ENCODE measurements at places on chromosomes 1 and 21.

GRCh38 chr21:26171258-26172100, 909 bp upstream of the APP start:
- DNase-seq = no peak

GRCh38 chr1:33971018-33971710, 107.3 kb downstream of the HMGB4 start:
- no peak for DNase-seq

DNA sequence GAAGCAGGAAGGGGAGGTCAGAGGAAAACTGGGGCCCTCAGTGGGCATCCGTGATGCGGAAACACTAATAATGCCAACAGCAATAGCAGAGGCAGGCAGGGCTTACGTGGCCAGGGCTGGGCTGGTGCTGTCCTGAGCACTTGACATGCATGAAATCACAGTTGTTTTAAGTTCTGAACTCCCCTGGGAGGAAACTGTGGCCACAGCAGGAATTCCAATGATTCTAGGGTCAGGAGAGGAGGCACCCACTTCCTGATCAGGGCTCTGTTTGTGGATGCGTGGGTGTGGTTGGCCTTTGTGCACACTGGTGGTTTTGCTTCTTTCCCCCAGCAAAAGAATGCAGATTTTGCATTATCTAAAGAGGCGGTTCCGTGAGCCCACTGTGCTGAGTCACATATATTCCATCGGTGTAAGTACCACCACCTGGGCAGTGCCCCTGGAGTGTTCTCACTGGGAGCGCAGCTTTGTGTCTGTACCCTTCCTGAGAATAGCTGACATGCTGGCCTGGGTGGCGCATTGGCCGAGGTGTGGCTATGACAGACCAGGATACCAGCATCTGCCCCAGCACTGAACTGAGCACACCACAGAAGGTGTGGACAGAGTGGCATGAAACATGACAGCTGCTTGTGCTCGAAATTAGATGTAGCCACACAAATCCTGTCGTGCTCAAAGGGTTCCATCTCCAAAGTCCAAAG, 71.0 kb downstream of the PDE9A start:
- DNase-seq = peak; percentile 100

DNA sequence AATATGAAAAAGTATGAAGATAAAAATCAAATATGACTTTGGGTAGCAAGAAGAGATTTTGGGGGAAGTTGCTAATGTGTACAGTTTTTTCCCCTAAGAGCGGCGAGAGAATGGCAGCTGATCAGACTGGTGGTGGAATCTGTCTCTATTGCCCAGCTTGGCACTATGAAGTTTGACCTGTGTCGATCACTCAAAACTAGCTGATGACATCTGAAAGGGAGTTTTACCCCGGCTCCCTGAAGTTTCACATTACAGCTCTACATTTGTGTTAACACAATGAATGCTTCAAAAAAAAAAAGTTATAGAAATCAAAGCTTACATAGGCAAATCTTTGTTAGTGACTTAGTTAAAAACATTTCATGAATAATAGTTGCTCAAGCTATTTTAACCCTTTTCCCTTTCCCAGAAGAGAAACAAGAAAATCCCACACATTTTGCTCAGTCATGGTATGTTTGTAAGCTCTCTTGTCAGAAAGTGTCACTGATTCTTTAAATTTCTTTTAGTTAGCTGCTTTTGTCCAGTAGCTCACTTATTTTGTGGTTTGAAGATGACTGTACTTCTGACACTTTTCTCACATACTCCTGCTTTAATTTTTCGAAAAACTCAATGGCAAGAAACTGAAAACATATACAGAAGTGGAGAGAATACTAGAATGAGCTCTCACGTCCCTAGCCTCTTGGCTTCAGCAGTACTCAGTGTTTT, 41.3 kb downstream of the DYRK1A start:
- DNase-seq = no peak

- DNase-seq = no peak
These were observed 632.0 kb downstream of the SMYD3 start for GRCh38 chr1:245874942-245875580.

GRCh38 chr1:105684714-105685113, 1371.8 kb upstream of the PRMT6 start:
- DNase-seq = no peak

- DNase-seq = peak; percentile 17
These were observed 28.4 kb upstream of the CEP350 start for GRCh38 chr1:179925922-179926849.

DNA sequence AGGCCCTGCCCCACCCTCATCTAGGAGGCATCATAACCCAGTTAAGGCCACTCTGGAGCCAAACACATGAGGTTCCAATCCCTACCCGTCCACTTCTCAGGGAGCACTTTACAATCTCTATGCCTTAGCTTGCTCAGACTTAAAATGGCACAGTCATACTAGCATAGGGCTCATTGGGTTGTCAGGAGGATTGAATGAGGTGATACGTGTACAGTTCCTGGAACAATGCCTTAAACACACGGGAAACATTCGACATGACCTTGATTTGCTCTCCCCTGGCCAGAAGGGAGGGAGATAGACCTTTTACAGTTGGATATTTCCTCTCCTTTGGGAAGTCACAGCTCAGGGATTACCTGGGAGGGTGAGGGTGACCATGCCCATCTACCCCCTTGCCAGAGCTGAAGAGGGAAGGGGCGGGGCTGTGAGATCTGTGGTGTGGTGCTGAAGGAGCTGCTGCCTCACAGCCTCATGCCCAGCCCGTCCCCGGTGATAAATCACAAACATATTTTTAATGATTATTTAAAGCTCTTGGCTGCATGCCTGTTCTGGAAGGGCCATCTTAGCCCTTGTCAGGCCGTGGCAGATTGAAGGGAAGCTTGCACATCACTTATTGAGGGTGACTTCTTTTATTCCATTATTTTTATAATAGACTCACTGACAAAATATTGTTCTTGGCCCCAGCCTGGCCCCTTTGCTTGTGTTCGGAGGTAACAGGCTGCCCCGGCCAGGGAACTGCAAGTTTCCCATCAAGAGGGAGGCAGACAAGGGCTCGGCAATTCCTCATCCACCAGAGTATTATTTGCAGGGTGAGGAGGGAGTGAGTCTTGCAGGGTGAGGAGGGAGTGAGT, 83.4 kb downstream of the FOXD2 start:
- no peak for DNase-seq

DNA sequence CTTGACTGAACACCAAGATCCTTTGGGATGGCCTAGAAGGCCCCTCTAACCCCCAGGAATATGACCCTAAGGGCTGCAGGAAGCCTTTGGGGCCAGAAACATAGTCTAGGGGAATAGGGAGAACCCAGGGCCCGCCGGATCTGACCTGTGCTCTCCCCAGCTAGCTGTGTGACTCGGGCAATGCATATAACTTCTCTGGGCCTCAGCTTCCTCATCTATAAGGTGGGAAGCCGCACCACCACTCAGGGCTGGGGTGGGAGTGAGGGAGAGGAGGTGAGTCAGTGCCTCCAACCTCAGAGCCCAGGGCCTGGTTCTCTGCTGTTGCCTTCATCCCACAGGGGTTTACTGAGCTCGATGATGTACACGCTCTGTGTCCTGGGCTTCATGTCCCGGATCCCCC, 434.4 kb downstream of the PTPRU start:
- DNase-seq = no peak

- no peak for DNase-seq
These were observed 298.8 kb downstream of the KIF26B start for GRCh38 chr1:245453541-245453940.

GRCh38 chr1:96710708-96711477, 10.7 kb upstream of the PTBP2 start:
- DNase-seq = no peak

GRCh38 chr1:199297174-199297573, 658.3 kb downstream of the PTPRC start:
- DNase-seq = no peak

DNA sequence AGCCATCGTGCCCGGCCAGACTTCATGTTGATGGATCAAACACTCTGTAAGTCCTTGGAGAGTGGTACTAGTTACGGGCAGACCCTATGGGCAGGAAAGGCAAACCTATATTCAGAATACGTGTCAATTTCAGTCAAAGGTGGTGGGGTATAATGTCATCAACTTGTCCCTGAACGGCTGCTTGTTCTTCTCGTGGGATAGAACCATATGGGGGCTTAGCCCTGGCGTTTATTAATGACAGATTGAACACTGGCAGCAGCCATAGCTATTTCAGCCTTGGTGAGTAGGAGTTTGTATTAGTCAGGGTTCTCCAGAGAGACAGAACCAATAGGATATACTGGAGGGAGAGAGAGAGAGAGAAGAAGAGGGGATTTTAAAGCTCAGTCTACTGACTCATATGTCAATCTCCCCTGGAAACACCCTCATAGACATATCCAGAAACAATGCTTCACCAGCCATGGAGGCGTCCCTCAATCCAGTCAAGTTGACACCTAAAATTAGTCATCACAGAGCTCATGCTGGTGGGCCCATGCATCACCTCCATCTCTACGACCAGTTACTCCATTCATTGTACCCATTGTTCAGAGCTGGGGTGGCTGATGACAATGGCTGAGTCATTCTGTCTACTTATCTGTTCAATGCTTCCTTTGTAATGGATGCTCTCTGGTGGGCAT, 16.1 kb upstream of the AQP10 start:
- DNase-seq = no peak

DNA sequence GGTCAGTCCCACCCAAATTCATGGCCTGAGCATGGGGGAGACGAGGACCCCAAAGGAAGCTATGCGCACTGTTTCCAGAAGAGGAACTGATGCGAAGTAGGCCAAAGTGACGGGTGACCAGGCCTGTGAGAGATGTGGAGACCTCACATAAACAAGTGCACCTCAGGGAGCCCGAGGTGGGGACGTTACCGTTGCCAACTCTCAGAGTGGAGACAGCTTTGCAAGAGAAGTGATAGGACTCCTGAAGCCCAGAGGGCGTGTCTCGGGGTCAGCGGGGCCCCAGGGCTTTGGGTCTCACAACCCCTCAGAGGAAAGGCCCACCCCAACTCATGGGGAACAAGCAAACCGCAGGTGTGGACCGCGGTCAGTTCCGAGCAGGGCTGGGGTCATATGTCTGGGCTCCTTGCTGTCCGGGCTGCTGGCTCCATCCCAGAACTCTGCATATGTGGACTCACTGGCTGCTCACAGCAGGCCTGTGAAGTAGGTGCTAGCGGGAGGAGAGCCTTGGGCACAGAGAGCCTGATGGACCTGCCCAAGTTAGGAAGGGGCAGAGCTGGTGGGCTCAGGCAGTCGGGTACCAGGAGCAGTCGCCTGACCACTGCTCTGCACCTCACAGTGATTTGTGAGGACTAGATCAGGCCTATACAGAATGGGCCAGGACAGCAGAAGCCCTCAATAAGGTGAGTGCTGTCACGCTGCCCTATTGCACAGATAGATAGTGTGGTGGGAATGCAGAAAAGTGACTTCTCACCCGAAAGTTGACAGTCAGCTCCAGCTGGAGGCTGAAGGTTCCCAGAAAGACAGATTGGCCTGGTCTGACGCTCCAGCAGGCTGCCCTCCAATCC, 26.2 kb downstream of the STUM start:
- no peak for DNase-seq

GRCh38 chr1:23615423-23615822, 56.1 kb upstream of the ID3 start:
- DNase-seq = no peak

GRCh38 chr1:219174460-219175211, 958 bp downstream of the LYPLAL1 start:
- no peak for DNase-seq

DNA sequence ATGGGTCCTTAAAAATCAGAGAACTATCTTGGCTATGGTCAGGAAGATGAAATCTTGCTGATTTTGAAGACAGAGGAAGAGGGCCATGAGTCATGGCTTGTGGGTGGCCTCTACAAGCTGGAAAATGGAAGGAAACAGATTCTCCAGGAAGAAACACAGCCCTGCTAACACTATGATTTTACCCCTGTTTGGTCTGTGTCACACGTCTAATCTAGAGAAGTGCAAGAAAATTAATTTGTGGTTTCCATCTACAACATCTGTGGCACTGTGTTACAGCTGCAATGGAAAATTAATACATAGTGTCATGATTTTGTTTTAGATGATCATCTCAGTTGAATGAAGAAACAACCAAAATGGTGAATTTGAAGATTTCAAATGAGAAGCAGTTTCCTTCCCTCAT, 288.7 kb upstream of the NRIP1 start:
- no peak for DNase-seq

- no peak for DNase-seq
These were observed 143.5 kb upstream of the GORAB start for GRCh38 chr1:170388489-170388888.

- DNase-seq = no peak
These were observed 37.5 kb downstream of the ZNF281 start for GRCh38 chr1:200372095-200372884.

DNA sequence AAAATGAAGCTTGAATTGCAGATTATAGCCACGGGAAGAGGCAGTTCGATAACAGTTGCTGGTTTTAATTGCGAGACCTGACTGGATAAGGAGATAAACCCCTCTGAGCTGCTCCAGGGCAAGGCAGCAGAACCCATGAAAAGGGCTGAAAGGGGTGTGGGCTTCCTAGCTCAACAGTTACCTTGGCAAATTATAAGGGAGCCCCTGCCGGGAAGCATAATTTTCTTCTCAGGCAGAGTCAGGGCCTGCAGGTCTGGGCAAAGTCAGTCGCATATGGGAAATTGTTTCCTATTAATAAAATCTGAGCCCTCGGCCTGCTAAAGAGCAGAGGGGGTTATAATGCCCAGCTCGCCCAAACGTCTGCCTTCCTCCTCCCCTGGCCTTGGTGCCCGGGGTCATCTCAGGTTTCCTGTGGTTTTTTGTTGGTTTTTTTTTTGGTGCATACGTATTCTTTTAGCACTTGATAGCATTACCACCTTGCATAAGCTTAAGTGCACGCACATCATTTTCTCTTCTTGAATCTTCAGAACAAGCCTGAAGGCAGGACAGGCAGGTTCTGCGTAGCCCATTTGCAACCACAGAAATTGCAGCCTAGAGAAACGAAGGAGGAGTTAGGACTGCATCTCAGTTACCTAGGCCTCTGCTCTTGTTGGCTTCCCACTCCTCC, 33.9 kb upstream of the SELENON start:
- no peak for DNase-seq

- DNase-seq = no peak
These were observed 84.7 kb downstream of the OBSCN start for GRCh38 chr1:228292609-228292911.

- DNase-seq = no peak
These were observed 18.1 kb downstream of the SON start for GRCh38 chr21:33560965-33561364.

DNA sequence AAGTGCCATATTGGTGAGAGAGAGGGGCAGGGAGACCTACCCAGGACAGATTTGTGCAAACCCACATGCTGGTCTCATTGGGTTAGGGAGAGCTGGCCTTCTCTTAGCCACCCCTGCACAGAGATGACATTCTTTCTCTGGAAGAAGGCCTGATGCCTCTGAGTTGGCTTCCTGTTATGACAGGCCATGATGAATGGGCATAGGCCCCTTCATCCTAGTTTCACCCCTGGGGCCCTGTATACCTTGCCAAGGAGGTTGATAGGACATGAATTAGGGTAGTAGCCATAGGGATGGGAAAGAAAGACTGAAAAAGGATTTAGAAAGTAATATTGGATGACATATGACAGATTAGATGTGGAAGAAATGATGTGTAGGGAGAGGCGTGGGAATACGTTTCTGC, 46.6 kb downstream of the TENT5C start:
- no peak for DNase-seq

- peak; percentile 54 for DNase-seq
These were observed 3.2 kb upstream of the NPL start for GRCh38 chr1:182786223-182786994.

GRCh38 chr1:54052431-54052933, 522 bp downstream of the TMEM59 start:
- DNase-seq = peak; percentile 55
